ENCODE measurements at places on chromosomes 11 and 22.
A peak's percentile ranks its signal among the peaks of the same experiment; 100 is the strongest.

DNA sequence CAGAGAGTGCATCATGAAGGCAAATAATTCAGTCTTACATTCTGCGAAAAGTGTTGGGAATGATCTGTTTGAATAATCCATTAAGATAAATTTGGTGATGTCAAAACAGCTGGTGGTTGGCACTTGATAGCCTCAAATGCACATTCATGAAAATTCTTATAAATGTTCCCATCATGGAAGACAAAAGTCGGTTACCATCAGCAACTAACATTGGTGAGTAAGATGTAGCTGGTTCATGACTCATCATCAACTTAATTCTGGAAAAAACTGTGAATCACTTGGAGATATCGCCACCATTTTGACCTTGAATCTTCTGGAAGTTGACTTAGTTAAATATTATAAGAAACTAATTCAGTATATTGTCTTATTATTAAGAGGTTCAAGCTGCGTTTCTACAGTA is 11.2 kb downstream of the CRYBB1 start:
- DNase-seq, result no peak

DNA sequence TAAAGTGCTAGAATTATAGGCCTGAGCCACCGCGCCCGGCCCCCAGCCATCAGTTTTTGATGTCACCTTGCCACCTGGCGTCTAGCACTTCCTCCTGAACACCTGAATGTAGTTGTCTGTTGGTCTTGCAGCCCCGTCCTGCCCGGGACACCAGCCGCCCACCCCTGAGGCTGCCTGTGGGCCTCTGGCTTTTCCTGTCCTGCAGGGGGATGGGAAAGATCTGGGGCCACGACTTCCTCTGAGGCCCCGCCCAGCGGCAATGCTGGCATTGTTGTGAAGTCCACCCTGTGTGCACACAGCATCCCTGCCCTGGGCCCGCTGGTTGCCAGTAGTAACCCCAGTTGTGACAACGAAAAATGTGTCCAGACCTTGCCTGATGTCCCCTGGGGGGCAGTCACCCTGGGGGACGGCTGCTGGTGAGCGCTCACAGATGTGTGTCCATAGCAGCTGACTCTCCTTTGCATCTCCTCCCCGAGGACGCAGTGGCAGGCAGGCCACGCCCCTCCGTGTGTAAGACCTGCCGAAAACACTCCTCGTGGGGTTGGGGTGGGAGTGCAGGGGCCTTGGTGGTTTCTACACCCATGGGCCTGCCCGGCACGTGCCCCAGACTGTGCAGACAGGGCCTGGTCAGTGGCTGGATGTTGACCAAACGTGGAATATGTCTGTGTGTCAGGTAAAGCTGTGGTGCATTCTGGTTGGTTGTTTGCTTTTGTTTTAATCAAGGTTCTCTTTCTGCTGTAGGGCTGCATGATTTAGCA is 6.8 kb downstream of the SELENOO start:
- no peak for DNase-seq

DNA sequence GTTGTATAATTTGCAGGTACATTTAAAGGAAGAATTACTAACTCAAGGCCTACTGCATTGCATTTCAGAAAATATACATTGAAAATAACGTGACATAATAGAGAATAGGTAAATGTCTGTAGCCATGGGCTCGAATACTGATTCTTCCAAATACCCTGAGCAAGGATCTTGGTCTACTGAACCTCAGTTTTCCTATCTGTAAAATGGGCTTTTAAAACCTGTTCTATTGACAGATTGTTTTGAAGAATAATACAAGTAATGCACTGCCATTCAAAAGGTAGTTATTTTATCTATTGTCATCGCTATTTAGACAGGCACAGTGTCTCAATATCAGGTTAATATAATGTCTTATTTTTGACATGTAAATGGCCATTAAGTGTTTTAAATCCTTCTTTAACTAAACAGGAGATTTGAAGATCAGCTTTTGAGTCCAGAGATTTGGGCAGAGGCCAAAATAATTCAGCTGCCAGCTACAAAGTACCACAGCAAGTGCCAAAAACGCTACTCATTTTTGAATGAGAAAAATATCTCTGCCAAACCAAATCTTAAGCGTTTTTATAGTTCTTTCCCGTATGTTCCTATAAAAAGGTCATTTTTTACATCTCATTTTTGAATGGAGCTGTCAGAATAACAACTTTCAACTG is 56.7 kb downstream of the CTSC start:
- DNase-seq, result no peak

- DNase-seq, result no peak
Measured at GRCh38 chr22:32794449-32795213, 6.9 kb upstream of the TIMP3 start.

GRCh38 chr11:65433657-65434056 is 11.1 kb downstream of the NEAT1 start:
- no peak for DNase-seq

DNA sequence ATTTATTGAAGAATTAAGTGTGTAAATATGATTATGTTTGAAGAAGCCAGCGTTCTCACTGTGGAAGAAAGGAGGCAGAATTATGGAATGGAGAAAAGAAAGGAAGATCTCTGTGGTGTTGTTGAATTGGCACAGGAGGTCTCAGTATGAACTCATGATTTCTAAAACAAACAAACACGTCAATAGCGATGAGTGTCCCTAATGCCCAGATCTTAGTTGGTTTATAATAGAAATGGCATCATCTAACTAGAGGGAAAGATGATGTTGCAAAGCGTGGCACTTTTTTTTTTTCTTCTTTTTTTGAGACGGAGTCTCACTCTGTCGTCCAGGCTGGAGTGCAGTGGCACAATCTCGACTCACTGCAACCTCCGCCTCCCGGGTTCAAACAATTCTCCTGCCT is 39.2 kb upstream of the SLN start:
- no peak for DNase-seq

- no peak for DNase-seq
Measured at GRCh38 chr11:66015936-66016792, 4.4 kb downstream of the CST6 start.

GRCh38 chr11:72574548-72575460 is 99.4 kb downstream of the PDE2A start:
- no peak for DNase-seq

DNA sequence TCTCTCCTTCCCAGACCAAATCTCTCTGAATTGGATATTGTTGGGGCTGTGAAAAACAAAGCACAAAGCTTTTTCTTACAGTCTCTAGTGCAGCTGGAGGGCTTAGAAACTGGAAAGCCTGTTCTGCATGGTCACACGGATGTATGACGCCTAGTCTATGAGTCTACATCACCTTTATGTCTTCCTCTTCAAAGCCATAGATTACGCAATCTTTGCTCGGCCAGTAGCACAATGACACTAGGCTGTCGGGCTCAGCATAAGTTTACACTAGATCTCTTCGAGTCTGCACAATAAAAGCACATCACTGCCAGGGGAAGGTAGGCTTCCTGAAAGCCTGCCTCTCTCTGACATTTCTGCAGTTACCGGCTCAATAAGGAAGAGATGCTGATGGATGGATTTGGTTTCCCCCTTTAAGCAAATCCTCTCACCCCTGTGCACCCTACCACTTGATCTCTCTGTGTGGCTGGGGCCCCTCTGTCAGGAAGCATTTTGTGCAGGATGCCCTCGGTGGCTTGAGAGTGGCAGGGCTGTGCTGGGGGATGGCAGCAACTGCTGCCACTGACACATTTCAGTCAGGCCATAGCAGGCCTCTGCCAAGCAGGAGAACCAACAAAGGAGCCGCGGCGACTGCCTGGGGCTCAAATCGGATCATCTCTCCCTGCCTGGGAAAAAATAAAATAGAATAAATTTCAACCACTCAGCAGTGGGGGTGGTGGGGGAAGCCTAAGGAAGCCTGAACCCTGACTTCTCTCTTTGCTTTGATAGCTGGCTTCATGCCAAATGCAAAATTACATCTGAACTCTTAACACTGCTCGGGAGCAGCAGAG is 1272.8 kb downstream of the LRRC4C start:
- no peak for DNase-seq

DNA sequence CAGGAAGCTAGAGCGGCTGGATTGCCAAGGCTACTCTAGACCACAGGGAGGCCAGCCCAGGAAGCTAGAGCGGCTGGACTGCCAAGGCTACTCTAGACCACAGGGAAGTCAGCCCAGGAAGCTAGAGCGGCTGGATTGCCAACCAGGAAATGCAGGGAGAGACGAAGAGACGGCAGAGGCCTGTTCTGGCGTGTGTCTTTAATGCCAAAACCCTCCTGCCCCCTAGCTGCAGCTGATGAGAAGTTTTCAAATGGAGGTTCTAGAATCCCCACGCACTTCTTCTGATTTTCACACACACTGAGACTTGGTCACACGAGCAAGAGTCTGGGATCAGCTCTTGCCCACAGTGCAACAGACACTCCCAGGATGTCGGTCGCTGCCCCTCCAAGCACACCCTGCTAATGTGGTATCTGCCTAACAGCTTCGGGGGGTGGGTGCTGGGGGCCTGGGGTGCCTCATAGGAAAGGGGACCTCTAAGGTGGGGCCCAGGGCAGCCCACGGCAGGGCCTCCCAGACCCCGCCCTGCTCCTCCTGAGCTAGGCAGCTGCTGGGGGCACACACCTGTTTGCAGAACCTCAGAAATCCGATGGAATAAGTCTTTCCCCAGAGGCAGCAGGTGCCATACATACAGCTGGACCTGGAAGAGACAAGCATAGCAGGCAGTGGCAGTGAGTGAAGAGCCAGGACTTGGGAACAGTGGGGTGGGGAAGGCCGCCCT is 28.5 kb downstream of the MAFF start:
- DNase-seq, result no peak

- no peak for DNase-seq
Measured at GRCh38 chr22:27959335-27960090, 40.5 kb upstream of the PITPNB start.

GRCh38 chr22:22842085-22842484 is 45.5 kb upstream of the IGLL5 start:
- DNase-seq, result no peak

DNA sequence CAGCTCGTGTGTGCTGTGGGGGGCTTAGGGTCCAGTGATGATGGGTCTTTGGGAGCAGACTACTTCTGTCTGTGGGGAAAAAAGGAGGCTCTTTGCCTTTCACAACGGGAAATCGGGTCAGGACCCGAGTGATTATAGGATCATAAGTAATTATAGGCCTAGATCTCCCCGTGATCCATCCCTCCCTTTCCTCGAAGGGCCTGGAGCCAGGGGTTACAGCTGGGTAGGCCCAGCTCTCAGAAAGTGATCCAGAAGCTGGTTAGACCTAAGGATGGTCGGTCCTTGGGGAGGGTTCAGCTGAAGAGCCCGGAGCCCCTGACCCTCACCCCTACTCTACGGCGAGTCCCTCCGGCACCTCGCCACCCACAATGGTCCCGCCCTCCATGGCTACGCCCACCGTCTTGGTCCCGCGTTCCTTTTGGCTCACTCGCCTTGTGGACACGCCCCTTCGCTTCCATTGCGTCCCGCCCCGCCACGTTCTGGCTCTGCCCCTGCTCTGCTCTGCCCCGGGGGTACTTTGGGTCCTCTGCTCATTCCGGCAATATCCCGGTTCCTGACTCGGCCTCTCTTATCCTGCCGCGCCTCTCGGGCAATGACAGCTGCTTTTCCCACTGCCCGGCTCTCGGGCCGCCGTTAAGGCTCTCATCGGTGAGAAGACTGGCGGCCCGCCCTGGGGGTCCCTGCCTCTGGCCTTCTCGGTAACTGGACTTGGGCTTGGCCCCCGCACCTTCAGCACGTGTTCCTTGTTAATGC is 5.0 kb downstream of the IGSF22 start:
- no peak for DNase-seq

- DNase-seq, result peak; percentile 12
Measured at GRCh38 chr11:17760102-17761029, 25.8 kb downstream of the KCNC1 start.

DNA sequence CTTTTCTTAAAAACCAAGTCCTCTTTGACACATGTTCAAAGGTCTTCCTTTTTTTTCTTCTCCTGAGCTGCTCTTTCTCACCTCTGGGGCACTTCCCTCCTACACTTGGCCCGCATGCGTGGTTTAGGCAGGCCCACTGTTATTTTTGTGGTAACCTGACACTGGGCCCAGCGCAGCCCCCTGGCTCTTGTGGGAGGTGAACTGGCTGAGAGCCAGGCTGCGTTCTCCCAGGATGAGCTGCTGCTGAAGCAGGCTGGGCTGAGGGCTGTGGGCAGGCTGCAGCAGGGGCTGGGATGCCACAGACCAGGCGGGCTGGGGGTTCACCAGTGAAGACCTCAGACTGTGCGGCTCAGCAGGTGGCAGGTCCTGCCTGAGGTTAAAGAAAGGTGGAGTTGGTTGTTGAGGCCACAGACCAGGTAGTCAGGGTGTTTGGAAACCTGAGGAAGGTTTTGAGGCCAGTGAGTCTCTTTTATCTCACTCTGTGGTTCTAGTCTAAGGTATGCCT is 72.4 kb downstream of the TEAD1 start:
- DNase-seq, result no peak

GRCh38 chr11:6297831-6298230 is 22.5 kb downstream of the CAVIN3 start:
- no peak for DNase-seq

GRCh38 chr11:83303316-83303715 is 17.1 kb upstream of the CCDC90B start:
- no peak for DNase-seq

DNA sequence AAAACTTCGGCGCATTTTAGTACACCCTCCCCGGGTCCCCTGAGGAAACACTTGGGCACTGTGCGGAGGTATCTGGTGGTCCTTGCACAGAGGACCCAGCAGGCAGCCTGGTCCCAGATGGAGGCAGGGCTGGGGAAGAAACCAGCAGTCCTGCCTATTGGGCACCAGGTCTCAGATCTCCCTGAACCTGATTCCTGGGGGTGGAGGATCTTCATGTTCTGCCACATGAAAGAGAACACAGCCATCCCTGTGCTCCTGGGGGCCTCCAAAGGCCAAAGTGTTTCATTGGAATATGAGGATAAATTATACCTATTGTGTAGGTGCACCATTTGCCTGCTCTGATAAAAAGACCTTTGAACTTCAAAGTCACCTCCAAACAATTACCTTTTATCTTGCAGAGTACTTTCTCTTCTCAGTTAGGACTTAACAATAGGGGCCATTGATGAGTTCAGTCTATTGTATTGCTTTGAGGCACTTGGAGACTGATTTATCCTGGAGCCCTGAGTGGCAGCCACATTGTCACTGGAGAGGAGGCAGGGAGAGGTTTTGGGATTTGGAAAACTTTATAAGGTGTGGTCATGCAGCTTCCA is 1.8 kb downstream of the RCN1 start:
- DNase-seq, result no peak

DNA sequence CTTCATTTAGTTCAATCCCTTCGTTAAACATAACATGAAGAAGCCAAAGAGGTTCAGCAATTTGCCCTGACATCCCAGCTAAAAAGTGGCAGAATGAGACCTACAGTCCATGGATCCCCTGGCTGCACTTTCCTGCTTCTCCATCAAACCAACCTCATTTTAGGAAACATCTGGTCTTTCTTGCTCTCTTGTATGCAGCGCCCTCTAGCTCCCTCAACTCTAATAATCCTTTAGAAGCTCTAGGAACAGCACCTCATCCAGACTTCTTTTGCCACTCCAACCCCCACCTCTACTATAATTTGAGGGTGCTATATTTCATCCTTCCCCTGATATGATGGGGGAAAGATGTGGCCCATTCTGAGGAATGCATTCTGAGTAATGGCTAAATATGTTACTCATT is 7.4 kb downstream of the CNTF start:
- no peak for DNase-seq
